ENCODE measurements at places on chromosomes 12 and 14.

DNA sequence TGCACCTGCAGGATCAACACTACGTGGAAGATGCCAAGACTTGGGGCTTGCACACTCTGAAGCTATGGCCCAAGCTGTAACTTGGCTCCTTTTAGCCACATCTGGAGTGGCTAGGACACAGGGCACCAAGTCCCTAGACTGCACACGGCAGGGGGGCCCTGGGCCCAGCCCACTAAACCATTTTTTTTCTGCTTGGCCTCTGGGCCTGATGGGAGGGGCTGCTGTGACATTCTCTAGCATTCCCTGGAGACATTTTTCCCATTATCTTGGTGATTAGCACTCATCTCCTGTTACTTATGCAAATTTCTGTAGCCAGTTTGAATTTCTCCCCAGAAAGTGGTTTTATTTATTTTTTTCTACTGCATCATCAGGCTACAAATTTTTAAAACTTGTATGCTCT, 1080.7 kb downstream of the LRFN5 start:
- no peak for DNase-seq

- DNase-seq: no peak
Measured at GRCh38 chr12:42689699-42690098, 100.2 kb upstream of the PRICKLE1 start.

DNA sequence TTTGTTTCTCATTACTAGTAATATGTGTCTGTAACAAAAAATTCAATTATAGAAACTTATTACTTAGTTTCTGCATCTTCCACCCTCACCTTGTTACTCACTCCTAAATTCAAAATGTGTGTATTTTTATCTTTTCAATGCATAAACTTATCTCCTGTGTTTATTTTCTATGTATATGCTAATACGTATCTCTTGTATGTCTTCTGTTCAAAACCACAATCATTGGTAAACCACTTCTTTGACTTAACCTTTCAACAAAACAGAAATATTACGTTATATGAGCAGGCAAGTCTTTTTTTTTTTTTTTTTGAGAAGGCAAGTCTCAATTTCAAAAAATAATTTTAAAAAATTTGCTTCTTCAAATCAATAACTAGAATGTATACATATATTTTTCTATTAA, 39.2 kb upstream of the RPH3A start:
- DNase-seq: no peak

DNA sequence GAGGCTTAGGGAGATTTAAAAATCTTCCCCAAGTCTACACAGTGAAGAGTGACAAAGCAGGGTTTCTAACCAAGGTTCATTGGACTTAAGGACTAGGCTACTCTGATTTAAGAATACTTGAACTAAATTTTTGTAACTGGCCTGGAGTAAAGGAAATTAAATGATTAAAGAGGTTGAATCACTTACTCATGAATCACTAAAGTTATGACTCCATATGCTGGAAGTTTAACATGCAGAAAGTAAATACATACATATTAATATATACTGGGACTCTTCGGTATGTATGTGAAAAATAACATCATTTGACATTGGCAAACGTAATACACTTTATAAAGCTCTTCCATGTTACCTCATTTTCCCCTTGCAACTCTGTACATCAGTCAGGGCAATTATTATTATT, 322.9 kb downstream of the KCNH5 start:
- DNase-seq: no peak

- DNase-seq: no peak
Measured at GRCh38 chr14:68253878-68254528, 434.4 kb downstream of the RAD51B start.

DNA sequence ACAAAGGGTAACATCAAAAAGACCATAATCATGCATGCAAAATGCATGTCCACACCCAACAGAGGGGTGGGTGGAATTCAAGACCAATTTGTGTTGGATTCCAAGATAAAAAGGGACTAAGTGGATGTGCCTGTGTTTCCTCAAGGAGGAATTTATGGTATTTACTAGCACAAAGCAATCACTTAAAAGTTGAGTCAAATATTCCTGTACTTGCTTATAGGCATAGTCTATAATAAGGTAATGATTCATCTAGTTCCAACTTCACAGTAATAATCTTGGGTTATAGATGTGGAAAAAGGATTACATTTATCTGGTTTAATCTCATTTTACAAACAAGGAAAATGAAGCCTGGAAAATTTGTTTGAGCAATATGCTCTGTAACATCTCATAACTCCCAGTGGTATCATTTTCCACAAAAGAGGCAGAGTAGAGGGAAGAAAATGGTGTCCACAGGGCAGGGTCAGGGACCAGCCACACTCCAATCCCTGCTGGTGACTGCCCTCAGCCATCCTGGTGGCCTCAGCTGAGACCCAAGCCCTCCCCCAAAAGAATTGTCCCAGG, 80.8 kb upstream of the REP15 start:
- DNase-seq: no peak

DNA sequence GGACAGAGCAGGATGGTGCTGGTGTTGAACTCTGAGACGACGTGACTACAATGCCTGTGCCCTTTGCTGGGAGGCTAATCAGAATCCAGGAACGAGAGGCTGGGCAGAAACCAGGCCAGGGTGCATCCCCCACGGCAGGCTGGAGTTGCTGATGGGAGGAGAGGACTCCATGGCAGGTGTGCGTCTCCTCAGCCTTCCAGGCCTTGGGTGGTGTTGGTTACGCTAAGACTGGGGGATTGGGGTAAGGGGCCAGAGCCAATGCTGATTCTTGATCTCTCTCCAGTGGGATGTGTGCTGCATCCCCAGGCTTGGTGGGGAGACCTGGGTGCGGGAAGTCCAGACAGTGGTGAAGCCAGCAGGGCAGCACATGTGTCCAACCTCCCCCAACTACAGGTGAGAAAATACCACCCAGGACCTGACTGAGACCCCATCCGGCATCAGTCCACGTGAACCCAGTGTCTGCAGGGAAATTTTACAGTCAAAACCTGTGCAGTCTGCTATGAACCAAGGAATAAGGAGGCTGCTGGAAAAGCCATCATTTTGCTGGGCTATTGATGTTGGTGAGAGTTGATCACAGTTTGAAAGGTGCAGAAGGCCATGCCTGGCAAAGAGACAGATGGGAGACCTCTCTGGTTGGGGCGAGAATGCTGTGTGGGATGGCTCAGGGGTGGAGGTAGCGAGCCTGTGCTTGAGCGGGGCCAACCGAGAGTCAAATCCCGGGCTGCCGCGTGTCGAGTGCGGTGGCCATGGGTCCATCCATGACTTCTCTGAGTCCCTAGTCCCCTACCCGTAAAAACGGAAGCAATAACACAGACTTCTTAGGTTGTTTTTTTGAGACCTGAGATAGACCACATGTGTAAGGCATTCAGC, 89.8 kb downstream of the NTF3 start:
- DNase-seq: no peak

DNA sequence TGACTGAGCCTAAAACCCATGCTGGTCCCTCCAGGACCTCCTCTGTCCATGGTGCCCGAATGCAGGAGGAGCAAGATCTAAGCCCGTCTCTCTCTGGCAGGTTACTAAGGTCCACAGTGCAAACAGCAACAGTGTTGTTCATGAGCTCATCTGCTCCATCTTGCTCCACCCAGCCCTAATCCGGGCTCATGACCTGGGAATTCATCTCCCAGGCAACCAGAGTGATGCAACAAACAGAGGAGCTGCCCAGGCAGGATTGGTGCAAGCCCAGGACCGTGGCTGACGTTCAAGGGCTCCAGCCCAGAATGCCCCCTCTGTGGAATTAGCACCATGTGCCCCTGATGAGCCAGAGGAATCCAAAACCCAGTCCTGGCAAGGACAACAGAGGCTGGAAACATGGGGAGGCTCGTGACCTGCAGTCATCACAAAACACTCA, 29.9 kb downstream of the HSPB8 start:
- no peak for DNase-seq

DNA sequence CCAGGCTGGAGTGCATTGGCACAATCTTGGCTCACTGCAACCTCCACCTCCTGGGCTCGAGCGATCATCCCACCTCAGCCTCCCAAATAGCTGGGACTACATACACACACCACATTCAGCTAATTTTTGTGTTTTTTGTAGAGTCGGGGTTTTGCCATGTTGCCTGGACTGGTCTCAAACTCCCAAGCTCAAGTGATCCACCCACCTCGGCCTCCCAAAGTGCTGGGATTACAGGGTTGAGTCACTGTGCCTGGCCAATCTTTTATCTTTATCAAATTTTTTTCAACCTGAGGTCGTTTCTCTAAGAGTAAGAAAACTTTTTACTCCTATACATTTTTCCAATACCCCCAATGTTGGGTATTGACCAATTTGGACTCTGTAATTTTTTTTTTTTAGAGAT, 40.0 kb upstream of the NAP1L1 start:
- DNase-seq: no peak

- DNase-seq: peak; percentile 98
Measured at GRCh38 chr12:56724972-56725722, at the start of gene NACA. Gene NACA (minus strand): TSS chr12:56725299. CDS start chr12:56724521, 778 bp downstream.

DNA sequence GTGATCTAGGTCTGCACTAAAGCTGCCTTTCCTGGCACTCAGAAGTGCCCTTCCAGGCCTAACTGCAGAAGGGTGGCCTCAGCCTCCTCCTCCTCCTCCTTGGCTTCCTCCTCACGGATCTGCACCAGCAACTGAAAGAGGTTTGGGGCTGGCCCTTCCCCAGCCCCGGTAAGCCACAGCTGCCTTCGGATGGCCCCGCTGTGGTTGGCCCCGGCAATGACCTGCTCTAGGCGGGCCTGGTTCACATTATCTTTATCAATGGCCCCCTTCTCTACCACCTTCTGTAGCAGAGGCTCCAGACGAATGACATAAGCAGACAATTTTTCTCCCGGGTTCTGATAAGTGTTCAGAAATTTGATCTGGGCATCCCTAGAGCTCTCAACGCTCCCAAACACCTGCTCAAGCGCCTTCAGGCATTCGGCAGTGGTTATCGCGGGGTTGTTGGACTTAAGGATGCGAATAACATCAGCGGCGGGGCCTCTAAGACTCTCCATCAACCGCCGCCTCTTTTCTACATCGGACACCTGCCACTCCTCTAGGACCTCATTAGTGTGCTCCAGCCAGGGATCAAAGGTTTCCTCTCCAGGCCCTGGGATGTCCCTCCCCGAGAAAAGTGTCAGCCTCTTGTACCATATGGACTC, 1.5 kb downstream of the PNMA1 start:
- no peak for DNase-seq

GRCh38 chr12:56469007-56469930, 891 bp downstream of the SPRYD4 start:
- no peak for DNase-seq

DNA sequence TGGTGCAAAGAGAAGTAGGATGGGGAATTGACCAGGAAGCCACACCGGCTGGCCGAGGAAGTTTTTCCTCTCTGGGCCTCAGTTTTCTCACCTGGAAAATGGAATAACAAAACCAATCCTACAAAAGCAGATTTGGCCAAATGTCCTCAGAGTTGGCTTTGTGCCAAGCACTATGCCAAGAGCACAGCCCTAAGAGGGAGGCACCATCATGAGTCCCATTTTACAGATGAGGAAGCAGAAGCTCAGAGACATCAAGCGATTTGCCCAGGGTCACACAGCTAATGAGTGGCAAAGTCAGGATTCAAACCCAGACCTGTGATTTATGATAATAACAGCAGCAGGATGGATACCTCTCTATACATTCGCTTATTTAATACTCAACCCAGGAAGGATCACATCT, 27.3 kb downstream of the RASAL1 start:
- no peak for DNase-seq

DNA sequence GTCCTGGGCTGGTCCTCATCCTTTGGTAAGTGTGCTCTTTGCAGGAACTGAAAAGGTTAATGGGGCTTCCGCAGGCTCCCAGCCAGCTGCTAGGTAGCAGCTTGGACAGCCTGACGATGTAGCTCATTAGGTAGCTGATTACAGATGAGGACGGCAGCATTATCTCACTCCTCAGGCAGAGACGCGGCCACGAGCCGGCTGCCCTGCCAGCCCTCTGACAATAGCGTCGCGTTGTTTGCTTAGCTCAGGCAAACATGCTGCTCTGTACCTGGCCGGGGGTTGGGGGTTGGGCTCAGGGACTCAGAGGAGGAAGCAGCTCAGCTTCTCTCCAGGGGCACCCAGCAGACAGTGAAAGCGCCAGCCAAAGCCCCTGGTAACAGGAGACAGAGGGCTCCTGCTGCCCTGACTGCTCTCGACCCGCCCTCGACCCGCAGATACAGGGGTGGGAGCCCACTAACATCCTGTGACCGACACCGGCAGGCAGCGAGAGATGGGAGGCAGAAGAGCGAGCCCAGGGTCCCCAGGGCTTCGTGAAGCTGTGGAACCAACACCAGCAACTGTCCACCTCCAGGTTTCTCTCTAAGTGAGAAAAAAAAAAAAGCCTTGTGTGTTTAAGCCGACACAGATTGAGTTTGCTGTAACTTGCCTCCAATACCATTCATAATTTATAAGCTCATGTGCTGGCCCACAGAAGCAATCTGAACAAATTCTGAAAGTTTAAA, 53.4 kb upstream of the DLK1 start:
- no peak for DNase-seq

DNA sequence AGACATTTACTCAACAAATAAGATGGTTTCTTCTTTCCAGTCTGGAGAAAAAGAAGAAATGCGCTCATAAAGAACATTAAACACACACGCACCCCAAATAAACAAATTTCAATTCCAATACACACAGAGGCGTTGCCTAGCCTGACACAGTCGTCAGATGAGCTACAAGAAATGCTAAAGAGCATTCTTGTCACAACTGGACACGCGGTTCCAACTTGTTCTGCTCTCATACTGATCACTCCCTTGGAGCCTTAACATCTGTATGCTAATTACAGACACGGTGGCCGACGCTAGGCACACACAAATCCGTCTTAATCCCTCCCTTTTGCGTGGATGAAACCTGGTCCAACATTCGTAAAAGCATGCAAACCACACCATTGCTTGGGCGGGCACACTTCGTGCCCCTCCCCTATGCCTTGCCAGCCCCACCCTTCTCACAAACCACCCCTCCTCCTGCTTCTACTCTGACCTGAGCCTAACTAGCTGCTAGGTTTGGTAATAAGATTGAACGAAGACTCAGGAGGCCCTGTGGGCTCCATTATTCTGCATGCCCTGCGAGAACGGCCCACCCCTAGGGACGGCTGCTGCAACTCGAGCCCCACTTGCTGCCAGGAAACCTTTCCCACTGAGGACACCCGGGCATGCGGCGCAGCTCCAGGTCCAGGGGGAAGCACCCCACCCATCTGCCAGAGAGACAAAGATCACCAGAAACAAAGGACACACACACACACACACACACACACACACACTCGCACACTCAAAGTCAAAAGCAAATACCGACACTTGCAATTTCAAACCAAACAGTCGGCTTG, 1.2 kb downstream of the KCNK10 start:
- DNase-seq: no peak

DNA sequence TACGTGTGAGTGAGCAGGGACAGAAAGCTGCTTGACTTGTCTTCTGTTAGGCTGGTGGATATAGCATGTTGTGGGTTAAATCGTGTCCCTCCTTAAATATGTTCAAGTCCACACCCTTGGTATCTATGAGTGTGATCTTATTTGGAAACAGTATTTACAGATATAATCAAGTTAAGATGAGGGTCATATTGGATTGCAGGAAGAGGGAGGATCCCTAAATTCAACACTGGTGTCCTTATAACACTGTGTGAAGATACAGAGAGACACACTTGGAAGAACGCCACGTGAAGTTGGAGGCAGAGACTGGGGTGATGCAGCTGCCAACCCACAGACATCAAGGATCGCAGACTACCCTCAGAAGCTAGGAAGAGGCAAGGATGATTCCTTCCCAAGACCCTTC, 275.2 kb upstream of the SSTR1 start:
- no peak for DNase-seq

GRCh38 chr12:130576371-130576816, 139.7 kb downstream of the RIMBP2 start:
- DNase-seq: no peak

GRCh38 chr12:118690506-118690905, 290.8 kb upstream of the SRRM4 start:
- no peak for DNase-seq

Measured in stimulated activated CD4-positive, alpha-beta T cell treated with anti-CD3 and anti-CD28 coated beads, Interleukin-15, amount 100 ng/mL, for 48 hours (primary cell).